ENCODE measurements at places on chromosomes 11 and 22.

GRCh38 chr11:43982421-43982820 is 40.0 kb downstream of the C11orf96 start:
- DNase-seq, result no peak

- no peak for DNase-seq
Observed at GRCh38 chr11:120054016-120054752, 83.7 kb downstream of the TRIM29 start.

GRCh38 chr11:129980086-129980485 is 22.5 kb downstream of the PRDM10 start:
- no peak for DNase-seq

DNA sequence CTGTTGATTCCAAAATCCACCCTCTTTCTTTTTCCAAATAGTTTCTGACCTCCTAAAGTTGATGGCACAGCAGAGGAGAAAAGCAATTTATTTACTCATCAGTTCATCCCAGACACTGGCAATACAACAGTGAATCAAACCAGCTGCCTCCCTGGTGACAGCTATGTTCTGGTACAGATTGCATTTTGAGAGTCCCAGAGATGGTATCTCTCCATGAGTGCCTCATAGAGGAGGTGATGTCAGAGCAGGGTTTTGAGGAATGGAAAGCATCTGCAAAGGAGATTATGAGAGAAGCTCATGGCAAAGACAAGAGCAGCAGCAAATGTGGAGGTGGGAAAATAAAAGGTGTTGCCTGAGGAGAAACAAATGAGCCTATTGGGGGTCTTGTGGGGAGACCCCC is 377.2 kb downstream of the MN1 start:
- DNase-seq, result no peak

GRCh38 chr11:126440276-126440675 is 84.8 kb downstream of the ST3GAL4 start:
- no peak for DNase-seq

DNA sequence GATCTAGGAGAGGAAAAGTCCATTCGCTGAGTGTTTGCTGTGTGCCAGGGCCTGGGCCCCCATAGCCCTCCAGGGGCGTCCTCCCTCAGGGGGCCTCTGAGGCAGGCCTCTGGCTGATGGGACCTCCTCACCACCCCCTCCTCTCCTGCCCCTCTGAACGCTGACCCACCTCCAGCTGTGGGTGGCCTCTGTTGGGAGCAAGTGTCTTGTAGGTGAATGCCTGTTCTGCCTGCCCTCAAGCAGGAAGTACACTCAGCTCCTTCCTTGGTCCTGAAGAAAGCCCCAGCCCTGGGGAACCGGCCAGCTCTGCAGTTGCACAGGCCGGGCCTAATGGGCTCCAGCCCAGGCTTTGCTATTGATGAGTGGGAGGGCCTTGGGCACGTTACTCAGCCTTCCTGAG is 3.5 kb downstream of the MYO7A start:
- DNase-seq, result no peak

- DNase-seq, result no peak
Observed at GRCh38 chr22:37739611-37740049, 42.8 kb downstream of the TRIOBP start.
